C1 segment of cervical spinal cord (tissue), 14 donors: ENCODE measurements at places on chromosomes 3 and 15.
A peak's percentile ranks its signal among the peaks of the same experiment; 100 is the strongest.

- no peak for DNase-seq
Measured at GRCh38 chr3:144344925-144345548, 373.4 kb downstream of the DIPK2A start.

DNA sequence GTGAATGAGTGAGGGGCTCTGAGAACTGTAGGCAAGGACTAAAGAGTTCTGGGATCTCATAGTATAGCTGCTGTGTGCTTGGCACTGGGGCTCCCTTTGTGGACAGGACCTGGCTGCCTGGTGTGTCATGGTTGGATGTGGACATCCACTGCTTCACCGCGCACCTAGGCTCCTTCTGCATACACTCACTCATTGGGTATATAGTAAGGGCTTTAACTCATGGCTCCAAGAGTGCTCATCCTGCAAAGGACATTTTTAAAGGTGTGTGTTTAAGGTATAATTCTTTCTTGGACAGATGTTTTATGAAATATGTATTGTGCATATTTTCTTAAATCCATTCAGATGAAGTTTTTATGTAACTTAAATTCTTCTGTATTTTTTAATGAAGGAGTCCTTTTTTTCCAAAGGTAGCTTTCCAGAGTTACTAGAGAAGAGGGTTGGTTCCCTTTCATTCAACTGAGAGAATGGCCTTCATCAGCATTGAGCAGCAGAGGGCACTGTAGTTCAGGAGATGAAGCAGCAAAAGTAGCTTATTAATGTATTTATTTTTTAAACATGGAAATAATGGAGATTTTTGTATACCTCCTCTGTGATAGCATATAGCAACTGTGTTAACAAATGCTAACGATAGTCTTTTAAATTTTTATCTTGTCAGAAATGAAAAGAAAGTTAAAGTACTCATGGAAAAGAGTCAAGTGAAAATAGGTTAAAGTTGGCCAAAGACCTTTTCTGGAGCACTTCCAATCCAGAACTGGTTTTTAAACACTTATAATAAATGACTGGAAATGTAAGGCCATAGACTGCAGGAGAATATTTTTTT lies 25.2 kb downstream of the OXNAD1 start:
- DNase-seq: peak; percentile 11

GRCh38 chr15:57147621-57148020 lies 228.7 kb upstream of the CGNL1 start:
- no peak for DNase-seq

- DNase-seq: no peak
Measured at GRCh38 chr3:123002749-123003497, 24.6 kb downstream of the SEMA5B start.

DNA sequence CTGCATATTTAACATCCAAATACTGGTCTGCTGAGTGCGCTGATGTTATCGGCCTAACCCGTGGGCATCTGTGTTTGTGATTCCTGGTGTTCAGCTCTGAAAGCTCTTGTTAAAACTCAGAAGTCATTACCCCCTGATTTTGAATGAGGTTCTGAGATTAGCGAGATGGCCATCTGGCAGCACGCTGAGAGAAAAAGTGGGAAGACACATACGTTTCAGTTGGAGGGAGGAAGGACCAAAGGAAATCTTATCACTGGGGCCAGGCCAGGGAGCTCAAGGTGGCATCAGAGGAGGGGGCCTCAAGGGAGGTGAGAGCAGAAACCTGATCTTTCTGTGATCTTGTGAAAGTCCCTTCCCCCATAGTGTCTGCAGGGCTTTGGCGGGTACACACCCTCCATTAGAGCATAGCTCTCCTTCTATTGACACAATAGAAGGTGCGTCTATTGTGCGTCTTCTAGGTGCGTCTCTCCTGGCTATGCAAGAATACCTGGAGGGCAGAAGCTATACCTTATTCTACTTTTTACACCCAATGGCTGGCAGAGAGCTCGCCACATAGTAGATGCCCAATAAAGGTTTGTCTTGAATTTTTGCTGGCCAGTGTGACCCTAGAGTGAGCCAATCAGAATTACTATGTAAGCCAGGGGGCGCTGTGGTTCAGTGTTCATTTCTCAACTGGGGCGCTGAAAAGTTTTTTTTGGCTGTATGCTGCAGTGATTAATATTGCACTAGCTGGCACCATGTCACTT lies 182.4 kb downstream of the SHQ1 start:
- DNase-seq: no peak

- DNase-seq: no peak
Measured at GRCh38 chr3:7368597-7368996, 507.7 kb downstream of the GRM7 start.

DNA sequence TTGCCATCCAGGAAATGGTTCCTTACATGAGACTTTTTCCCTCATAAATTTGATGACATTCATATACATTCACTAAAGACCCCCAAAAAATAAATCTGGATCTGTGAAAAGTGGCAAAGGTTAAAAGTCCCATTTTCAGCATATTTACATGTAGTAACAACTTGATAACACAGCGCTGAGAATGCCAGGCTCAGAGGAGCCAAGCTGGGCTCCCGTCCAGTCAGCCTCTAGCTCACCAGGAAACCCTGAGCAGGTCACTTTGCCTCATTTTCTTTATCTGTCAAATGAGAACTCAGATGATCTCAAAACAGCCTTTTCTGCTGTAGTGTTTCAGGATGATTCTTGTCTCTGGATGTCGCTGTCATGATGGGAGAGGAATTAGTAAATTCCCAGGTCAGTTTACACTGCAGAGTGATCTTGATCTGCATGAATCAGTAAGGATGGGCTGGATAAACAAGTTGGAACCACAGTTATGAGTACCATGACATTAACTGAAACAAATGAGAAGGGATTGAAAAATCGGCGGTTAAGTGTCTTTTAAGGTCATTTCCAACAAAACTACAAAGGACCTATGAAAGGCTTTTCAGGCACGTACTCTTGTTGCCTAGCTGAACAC lies 82.8 kb downstream of the PPARG start:
- no peak for DNase-seq

- peak; percentile 11 for DNase-seq
Measured at GRCh38 chr3:41200669-41201021, 1.3 kb downstream of the CTNNB1 start.

DNA sequence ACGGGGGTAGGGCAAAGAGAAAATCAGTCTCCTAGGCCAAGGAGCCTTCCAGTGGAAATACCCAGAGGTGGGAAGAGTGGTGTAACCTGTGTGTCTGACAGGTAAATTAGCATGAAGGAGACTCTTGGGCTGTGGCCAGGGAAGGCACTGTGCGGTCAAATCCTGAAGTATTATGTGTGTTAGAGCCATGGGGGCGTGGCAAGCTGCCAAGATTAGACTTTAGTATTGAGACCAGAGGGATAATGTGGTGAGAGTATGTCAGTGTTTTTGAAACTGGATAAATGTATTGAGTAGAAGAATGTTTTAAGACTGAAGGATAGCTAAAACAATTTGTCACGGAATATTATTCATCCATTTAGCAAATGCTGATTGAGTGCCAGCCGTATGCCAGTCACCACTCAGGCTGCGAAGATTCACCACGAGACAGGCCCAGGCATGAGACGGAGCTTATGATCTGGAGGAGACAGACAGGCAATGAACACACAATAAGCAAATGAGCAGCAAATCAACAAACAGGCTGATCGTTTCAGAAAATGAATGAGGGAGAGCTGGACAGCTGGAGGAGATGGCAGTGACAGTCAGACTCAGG lies 445.9 kb downstream of the MCTP2 start:
- DNase-seq: no peak

GRCh38 chr3:52029053-52029452 lies 27.3 kb downstream of the DUSP7 start:
- peak; percentile 56 for DNase-seq

DNA sequence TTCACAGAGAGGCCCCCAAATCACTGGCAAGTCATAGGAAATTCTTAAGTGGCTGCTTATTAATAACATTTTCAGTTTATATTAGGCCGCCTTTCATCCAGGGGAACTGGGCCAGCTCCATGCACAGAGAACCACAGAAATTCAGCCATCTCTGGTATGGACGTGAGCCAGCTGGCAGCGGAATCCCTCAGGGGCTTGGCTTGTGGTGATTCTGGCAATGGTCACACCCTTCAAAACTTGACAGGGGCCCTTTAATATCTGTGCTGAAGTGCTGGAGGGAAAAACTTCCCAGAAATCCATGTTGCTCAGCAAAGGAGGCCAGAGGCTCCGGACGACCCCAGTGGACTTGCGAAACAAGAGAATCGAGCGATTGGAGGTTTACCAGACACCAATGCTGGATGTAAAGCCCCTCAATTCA lies 11.3 kb downstream of the PRICKLE2 start:
- no peak for DNase-seq

GRCh38 chr15:63997715-63998442 lies 48.4 kb downstream of the DAPK2 start:
- DNase-seq: no peak

GRCh38 chr15:67120839-67121643 lies 55.6 kb downstream of the SMAD3 start:
- peak; percentile 21 for DNase-seq

DNA sequence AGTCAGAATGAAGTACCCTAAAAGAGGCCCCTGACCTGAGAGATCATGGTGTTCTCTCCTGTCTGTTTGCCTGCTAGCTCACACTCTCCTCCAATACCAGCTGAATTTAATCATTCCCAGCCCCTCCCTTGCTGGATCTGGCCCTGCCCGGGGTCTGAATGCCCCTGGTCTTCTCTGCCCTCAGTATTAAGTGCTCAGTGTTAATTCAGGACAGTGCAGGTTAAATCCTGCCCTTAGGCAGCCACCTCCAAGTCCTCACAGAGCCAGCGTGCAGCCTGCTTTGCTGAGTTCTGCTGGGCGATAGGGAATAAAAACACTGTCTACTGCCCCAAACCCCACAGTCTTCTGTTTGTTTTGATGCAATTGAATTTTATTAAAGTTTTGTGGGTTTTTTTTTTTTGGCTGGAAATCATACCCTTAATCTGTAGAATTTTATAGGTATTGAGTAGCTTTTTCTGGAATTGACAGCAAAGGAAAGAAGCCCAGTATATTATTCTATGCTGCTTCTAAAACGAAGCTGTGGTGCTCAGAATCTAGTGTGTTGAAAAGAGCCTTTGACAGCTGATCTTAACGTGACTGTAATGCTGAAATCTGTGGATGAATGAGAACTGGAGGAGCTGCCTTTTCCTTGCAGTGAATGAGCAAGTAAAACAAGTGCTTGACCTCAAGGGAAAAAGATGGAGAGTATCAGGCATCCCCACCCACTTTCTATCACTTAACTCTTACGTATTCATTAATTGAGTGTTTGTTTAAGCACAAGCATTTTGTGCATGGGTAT lies 12.3 kb upstream of the BDH1 start:
- DNase-seq: peak; percentile 13

- DNase-seq: no peak
Measured at GRCh38 chr3:183301937-183302580, 49.0 kb downstream of the B3GNT5 start.

DNA sequence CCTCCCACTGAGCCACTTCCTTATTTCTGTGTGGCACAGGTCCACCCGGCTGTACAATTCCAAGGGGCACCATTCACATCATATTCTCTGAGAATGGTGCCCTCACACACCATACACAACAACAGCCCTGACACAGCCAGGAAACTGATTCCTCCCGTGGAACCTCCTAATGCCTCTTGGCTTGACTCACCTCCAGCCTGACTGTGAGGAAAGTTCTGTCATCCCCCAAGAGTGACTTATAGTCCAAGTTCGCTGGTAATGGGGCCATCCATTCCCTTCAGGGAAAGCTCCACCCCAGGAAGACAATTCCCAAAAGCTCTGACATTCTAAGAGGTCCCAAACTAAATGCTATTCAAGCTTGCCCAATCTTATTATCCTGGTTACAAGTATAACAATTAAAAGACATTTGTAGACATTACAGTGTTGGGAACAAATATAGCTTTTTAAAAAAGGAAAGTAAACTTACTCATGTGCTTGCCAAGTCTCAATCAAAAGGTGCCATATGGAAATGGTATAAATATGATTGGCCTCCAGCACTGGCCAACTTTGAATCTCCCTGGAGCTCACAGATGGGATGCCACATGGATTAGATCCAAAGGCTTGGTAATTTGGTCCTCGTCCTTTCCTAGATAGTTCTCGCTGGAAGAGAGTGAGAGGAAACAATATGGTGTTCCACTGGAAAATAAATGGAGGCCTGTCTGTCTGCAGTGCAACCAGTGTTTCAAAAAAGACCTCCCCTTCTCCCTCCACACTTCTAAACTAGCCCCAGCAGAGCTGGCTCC lies 56.3 kb upstream of the PSMD6 start:
- DNase-seq: no peak
